ENCODE measurements at places on chromosomes 4 and X.

GRCh38 chrX:46759645-46759974 is 692 bp upstream of the SLC9A7 start:
- no peak for DNase-seq

DNA sequence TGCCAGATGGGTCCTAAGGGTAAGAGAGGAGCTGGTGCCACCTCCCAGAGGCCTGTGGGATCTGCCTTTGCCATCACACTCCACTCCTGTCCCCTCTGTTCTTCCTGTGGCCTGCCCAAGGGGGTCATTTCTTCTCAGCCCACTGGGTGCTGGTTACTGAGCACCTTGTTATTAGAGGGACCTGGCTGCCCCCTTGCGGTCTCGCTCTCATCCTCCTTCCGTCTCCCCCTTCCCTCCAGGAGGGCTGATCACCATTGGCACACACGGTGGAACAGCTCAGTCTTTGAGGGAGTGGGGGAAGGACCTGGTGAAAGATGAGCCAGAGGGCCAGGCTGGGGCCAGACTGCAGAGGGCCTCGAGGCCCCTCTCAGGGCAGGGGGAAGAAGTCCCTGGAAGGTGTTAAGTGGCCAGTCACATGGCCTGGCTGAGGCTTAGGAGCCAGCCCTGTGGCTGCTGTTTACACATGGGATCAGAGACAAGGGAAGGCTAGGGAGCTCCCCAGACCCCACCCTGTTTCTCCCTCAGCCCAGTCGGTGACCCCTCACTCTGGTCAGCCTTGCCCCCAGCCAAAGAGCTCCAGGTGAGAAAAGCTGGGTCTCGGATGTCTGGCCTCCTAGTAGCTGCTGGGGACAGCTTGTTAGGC is 68.1 kb downstream of the MTMR1 start:
- DNase-seq = no peak

DNA sequence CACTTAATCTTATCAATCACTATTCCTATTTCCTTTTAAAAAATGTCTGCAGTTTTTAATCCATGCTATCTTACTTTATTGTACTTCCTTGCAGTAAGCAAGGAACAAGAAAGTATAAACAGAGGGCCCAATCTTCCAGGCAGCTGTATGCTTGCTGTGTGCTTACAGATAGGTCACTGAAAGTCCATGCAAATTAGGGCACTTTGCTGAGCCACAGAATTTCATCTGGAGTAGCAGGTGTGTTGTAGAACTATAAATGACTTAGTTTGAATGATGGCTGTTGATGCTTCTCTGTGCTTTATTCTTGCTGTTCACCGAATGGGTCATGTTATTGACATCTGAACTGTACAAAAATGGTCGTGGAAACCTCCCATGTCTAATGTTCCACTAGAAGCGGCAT is 154.6 kb downstream of the ATOH1 start:
- DNase-seq = no peak

DNA sequence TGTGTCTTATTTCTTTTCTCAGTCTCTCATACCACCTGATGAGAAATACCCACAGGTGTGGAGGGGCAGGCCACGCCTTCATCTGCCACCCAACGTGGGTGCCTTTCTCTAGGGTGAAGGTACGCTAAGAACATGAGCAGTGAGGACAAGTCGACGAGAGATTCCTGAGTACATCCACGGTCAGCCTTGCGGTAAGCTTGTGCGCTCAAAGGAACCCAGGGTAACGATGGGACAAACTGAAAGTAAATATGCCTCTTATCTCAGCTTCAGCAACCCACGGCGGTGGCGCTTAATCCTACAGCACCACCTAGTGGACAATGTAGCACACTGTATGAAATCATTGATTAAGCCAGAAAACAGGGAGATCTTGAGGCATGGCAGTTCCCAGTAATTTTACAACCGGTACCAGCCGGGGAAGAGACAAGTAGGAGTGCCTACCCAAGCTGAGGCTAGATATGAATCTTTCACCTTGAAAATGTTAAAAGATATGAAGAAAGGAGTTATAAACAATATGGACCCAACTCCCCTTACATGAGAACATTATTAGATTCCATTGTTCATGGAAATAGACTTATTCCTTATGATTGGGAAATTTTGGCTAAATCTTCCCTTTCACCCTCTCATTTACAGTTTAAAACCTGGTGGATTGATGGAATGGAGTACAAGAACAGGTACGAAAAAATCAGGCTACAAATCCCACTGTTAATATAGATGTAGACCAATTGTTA is 63.0 kb downstream of the ZNF732 start:
- peak; percentile 62 for DNase-seq

DNA sequence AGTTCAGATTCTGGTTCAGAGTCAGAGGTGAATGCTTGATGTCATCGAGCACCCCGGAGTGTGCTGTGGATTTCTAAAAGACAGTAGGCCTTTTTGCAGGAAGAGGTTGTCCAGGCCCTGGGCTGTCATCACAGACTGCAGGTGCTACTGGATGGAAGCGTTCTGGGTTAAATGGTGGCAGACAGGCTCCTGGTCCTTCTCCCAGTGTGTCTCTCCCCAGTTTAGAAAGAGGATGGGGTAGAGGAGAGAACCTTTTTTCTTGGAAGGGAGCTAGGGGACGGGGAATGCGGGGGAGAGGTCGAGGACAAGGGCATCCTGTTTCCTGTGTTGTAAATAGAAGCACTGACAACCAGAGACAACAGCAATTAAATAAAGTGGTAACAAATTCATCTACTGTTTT is 102.3 kb upstream of the NUDT6 start:
- no peak for DNase-seq

DNA sequence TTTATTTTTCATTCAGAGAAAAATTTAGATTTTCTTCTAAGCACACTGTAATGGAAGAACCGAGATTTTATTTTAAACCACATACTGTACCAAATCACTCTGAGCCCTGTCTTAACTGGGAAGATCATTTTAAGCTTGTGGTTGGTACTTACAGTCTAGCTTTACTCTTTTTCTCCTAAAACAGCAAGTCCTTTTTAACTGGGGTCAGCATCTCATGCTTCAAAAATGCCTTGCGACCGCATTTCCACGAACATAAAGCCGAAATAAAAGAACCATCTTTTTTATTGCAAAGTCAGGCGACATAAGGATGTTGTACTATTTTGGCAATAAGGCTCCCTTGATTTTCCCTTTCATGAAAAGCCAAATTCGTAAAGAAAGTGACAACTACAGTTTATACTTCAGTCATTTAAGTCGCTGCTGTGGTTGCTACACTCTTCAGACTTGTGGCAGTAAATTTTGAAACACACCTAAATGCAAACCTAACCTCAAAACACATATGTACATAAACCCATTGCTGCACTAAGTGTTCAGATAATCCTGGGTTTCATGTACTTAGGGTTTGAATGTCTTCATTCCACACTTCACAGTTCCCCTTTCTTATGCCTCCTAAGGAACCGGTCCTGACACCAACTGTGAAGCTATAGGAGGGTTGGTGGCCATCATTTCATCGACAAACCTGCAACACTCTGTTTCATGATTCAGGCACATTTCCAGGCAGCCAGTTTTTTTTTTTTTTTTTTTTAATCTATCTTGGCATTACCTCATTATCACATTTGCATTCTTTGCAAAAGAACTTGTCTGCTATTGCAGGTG is 3.0 kb downstream of the STOX2 start:
- no peak for DNase-seq

DNA sequence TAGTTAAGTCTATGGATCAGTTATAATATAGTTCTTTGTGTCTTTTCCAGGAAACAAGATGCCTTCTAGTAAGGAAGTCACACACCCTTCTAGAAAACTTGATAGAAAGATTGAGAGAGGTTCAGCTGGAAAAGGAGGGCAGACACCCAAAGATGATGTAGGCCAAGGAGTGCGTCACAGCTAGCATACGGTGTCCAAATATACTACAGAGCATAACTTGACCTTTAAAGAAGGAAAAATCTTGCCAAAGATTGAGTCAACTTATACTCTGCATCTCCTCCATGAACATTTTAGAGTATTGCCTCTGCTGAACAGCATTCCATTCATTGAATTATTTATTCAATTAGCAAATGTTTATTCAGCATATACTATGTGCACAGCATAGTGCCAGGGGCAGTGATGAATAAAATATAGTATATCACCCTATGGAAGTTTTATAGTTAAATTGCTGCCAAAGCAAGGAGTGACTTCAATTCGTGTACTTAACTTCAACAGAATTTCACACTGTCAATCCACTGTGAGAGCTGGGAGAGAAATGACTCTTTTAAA is 51.9 kb upstream of the SLC6A14 start:
- DNase-seq = no peak

DNA sequence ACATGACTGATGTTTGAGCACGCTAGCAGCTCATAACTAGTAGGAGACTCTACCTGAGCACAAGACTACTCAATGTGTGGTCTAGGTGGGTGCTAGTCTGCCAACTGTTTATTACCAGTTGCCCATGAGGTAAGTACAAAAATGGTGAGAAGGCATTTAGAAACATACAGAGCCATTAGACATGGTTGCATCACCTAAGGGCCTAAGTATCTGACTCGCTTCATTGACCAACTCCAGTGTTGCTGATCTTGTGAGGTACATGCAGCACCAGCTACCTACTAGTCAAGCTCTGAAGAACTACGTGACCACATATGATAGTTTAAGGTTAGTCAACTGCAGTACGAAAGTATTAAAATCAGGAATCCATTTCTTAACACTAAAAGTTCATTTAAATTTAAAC is 39.9 kb downstream of the APBB2 start:
- no peak for DNase-seq

GRCh38 chr4:110287130-110287529 is 88.7 kb upstream of the ELOVL6 start:
- DNase-seq = no peak

DNA sequence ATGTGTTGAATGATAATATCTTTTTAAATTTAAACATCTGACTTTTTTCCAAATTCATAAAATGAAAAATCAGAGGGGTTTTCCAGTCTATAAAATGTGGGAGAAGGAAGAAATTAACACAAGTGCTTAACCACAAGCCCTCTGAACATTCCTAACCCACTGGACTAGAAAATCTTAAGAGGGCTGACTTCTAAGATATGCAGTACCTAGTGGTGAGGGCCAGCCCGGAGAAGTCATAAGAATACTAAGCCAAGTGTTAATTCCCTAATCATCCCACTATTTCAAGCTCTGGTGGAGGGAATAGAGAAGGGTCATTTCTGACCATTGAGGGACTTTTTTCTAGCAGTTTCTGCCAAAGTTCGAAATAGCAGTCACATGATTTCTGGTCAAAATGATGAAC is 86.9 kb upstream of the NEIL3 start:
- DNase-seq = no peak
